ENCODE measurements at places on chromosomes 6 and 20.

DNA sequence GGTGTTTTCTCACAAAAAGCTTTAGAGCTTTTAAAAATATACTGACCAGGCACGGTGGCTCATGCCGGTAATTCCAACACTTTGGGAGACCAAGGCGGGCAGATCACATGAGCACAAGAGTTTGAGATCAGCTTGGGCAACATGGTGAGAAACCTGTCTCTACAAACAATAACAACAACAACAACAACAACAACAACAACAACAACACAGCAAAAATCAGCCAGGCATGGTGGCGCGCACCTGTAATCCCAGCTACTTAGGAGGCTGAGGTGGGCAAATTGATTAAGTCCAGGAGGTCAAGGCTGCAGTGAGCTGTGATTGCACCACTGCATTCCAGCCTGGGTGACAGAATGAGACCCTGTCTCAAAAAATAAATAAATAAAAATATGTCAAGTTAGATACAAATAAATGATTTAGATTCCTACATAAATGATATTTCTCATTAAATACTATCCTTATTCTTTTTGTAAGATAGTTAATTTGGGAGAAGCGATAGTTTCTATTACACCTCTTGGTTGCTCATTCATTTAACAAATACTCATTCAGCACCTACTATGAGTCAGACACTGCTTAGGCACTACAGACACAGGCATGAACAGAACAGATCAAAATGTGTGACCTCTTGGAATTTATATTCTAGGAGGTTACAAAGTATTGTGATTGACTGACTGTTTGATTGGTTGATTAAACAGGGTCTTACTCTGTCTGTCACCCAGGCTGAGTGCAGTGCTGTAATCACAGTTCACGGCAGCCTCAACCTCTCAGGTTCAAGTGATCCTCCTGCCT is 83.5 kb upstream of the BEND3 start:
- DNase-seq = no peak

- DNase-seq = no peak
Observed at GRCh38 chr20:48807586-48808381, 20.0 kb downstream of the PREX1 start.

- DNase-seq = no peak
Observed at GRCh38 chr6:106363401-106364138, 3.1 kb downstream of the CRYBG1 start.

- DNase-seq = no peak
Observed at GRCh38 chr6:77462359-77463307, 658 bp downstream of the HTR1B start.

GRCh38 chr6:104527761-104528415 is 331.8 kb downstream of the HACE1 start:
- no peak for DNase-seq

DNA sequence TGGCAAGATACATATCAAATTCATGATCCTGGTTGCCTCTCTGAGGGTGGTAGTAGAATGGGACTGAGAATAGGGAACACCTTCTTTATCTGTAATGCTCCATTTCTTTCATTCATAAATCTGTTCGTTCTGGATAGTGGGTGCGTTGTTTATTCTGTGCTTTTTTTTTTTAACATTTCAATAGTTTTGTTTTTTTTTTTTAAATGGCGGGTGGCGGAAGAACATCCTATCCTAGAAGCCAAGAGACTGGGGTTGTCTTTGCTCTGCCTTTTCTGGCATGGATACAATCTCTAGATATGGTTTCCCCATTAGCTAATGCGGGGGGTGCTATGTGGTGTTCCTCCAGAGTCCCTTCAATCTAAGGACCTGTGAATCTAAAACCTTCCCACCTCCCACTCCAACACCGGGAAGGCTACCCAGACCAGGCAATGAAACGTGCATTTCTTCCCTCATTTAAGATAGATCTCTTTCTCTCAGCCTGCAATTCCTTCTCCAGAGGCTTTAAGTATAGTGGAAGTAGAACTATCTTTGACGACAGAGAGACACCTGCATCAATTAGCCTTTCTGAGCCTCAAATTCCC is 883 bp upstream of the CCDC28A start:
- DNase-seq = no peak

- DNase-seq = no peak
Observed at GRCh38 chr20:20606050-20606449, 106.4 kb downstream of the RALGAPA2 start.

GRCh38 chr6:134308800-134309199 is 9.1 kb downstream of the SGK1 start:
- DNase-seq = no peak

DNA sequence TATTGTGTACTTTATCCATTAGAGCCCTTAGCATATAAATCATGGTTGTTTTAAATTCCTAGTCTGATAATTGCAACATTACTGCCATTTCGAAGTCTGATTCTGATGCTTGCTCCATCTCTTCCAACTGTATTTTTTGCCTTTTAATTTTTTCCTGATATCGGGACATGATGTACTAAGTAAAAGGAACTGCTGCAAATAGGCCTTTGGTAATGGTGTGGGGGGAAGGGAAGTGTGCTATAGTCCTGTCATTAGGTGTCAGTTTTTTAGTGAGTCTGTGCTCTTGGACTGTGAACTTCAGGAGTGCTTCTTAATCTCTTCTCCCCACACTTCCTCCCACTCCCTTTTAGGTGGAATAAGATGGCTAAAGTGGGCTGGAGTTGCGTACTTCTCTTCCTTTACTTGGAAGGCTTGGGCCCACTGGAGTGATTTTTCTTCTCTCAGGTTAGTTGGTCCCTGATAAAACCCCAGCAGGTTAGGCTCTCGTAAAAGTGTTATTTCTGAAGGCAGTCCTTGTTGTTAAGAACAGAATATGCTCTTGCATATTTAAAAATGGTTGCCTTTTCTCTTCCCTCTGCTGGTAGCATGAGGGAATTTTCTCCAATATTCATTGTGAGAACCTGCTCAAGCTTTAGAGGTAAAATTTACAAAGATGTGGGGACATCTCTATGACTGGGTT is 18.1 kb downstream of the STXBP5 start:
- no peak for DNase-seq

- no peak for DNase-seq
Observed at GRCh38 chr6:147161974-147162495, 42.2 kb upstream of the STXBP5 start.

- DNase-seq = no peak
Observed at GRCh38 chr6:38762848-38763247, 47.7 kb downstream of the DNAH8 start.
